Cerebellar nuclear complex (tissue), 1 donor: ENCODE measurements at places on chromosomes 16 and 17.

GRCh38 chr17:57313097-57313835 lies 56.9 kb downstream of the MSI2 start:
- DNase-seq, result no peak

DNA sequence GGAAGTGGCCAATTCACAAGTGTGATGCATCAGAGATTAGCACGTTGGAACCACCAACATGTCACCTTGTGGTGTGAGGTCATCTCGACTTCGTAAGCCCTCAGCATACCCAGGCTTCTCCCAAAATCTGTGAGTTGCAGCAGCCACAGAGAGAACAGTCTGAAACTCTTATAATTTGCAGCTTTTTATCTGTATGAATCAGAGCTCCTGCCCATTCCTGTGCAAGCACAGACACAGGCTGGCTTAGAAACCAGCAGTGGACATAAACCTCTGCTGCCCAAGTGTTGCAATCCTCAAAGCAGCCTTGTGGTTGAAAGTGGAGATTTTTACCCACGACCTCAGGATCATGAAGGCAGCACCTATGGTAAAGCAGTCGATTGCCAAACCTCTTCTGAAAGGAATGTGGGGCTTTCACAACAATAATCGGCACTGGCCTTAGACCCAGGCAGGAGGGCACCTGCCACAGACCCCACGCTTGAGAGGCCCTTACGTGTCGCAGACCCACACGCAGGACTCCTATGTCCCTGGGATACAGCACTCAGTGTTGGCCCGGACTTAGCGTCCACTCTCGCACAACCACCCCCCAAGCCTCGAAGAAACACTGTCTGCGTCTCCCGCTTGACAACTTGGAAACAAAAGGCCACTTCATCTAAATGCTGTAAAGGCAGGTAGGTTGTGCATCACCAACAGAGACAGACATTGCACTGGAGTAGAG lies 24.5 kb upstream of the OSGIN1 start:
- no peak for DNase-seq

DNA sequence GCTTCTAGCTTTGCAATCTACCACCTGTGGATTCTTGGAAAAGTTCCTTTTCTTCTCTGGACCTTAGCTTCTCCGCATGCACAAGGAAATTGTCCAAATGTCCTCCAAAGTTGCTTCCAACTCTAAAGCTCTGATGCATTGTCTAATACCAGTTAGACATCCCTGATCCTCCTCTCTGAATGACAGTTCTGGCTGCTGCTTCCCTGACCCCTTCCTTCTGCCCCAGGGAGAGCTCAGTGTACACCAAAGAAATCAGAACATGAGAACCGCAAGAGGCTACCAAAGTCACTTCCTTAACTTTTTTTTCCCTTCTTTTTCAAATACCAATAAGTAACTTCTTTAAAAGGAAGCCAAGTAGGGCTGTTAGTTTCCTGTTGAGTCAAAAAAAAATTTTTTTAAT lies 79.7 kb upstream of the CES5A start:
- no peak for DNase-seq

- no peak for DNase-seq
Observed at GRCh38 chr17:10702574-10702973, 5.2 kb downstream of the ADPRM start.

DNA sequence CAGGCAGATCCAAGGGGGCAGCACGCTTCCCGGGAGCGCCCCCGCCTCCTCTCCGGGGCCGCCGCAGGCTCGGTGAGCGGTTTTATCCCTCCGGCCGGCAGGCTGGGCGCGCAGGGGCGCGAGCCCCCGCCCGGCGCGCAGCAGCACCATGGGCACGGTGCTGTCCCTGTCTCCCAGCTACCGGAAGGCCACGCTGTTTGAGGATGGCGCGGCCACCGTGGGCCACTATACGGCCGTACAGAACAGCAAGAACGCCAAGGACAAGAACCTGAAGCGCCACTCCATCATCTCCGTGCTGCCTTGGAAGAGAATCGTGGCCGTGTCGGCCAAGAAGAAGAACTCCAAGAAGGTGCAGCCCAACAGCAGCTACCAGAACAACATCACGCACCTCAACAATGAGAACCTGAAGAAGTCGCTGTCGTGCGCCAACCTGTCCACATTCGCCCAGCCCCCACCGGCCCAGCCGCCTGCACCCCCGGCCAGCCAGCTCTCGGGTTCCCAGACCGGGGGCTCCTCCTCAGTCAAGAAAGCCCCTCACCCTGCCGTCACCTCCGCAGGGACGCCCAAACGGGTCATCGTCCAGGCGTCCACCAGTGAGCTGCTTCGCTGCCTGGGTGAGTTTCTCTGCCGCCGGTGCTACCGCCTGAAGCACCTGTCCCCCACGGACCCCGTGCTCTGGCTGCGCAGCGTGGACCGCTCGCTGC lies 832 bp downstream of the CDK5R1 start:
- no peak for DNase-seq

GRCh38 chr17:7579001-7579833 lies at the start of gene CD68:
Gene CD68, plus strand, starts transcription at chr17:7579638. Its CDS starts 40 bp downstream, at chr17:7579678.
- no peak for DNase-seq

DNA sequence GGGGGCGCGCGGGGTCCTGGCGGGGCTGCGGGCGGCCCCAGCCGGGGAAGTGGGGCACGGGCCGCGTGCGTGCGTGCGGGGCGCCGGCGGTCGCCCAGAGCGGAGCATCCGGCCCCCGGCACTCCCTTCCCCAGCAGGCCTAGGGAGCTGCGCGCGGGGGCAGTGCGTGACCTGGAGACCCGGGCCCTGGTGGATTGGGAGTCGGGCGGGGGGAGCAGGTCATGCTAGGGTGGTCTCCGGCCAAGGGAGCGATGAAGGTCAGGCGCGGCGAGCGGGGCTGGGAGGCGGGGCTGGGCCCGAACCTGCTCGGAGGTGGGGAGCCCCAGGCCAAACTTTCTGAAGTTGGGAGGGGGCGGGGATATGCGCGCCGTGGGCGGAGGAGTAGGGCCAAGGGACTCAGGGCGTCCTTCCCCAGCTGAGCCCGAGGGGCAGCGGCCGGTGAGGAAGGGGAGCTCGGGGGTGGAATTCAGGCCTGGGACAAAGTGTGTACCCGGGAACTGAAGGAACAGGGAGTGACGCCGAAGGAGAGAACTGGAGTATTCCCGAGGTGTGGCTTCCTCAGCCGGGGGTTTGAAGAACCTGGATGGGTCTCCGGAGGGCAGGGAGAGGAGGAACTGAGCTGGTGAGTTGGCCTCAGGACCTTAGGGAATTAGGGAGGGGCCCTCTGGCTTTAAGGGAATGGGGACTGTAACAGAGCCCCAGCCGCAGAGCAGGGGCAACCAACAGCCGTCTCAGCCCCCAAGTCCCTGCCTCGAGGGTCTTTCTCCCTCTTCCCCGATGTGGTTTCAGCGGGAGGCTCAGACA lies 589 bp downstream of the XYLT2 start:
- DNase-seq, result no peak

GRCh38 chr17:50115756-50116155 lies 14.2 kb downstream of the SAMD14 start:
- DNase-seq, result no peak

DNA sequence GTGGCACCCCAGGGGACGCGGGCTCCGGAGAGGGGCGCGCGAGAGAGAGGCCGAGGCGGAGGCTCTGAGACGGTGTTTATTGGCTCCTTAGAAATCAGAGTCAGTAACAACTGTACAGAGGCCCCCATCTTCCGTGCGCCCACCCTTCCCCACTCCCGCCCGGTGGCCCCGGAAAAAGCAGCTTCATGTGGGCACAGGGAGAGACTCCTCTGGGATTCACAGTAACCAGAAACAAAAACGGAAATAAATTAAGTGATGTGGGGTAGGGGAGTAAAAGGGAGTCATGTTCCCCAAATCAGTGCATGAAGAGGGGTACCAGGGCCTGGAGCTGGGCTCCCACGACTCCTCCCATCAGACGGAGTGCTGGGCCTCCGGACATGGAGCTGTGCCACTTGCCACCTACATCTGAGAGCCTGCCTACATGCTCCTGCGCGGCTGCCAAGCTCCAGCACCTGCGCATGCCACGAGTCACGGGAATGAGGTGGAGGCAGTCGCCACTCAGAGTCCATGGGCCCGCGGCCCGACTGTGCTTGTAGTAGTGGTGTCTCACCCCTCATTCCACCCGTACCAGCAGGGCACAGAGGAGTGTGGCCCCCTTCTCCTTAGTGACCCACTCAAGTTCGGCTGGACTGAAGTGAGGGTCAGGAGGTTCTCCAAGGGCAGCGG lies 543 bp upstream of the GPS2 start:
- no peak for DNase-seq
